ENCODE measurements at places on chromosomes 5 and 9.
A peak's percentile ranks its signal among the peaks of the same experiment; 100 is the strongest.

DNA sequence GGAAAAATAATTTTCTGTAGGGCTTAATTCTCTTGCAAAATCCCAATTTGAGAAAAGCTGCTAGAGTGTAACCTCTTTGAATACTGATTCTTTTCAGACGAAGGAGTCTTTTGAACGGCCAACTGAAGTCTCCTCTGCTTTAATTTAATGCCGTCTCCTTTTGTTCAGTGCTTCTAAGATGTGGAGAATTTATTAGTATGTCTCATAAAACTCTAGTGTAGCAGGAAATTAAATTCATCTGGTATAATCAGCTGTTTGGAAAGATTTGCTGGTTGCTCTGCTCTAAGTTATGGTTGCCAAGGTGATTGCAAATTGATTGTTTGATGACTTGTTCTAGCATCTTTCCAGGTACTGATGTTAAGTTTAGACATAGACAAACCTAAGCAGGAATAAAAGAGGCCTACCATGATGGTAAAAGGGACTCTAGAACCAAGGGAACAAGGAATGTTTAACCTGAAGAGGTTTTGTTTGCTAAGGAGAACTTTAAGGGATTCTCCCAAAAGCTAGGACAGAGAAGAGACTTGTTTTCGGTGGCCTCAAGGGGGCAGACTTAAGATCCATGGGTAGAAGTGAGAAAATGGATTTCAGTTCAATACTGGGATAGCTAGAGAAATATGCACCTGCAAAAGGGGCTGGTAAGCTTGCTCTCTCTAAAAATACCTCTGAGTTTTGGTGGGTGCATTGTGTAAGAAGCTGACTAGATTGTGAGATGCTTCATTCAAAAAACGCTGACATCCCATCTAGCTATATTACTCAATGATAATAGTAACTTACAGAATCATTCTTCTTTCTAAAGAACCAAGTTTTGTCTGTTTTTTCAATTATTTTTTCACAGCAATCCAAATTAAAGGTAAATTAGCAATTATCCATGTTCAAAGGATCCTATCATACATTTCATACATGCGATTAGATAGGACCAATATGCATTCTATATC is 5.7 kb upstream of the ADRB2 start:
- no peak for DNase-seq

- DNase-seq, result no peak
Measured at GRCh38 chr9:131396626-131397025, 2.7 kb downstream of the PRRC2B start.

- DNase-seq, result peak; percentile 48
Measured at GRCh38 chr5:40755093-40755406, 711 bp downstream of the TTC33 start.

- DNase-seq, result no peak
Measured at GRCh38 chr9:110008663-110009062, 199.3 kb downstream of the C9orf152 start.

DNA sequence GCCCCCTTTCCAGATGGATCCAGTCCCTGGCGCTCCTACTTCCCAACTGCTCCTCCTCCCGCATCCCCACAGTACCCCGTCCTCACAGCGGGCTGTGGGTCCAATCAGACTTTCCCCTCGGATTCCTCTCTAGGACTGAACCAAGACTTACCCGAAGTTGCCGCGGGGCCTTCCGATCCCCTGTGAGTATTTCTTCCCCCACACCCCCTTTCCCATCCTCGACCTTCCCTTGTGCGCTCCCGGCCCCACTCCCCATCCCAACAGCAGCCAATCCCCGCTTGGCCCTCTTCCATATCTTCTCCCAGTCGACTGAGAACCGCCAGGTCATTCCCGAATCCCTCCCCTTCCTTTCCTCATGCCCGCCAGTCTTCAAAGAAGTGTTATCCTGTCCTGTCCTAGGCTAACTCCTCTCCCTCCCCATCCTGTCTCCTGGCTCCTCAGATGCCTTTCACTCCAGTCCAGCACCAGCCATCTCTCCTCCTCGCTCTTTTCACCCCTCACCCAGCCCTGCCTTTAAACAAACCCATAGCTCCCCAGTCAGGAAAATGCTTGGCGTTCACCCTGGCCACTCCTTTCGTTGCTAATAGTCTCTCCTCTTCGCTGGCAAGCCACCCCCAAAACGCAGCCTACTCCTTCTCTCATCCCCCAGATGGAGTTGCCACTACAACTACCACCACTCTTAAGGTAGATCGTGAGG is 646 bp downstream of the SWI5 start:
- no peak for DNase-seq

- DNase-seq, result no peak
Measured at GRCh38 chr5:77791356-77791755, 15.2 kb upstream of the TBCA start.

DNA sequence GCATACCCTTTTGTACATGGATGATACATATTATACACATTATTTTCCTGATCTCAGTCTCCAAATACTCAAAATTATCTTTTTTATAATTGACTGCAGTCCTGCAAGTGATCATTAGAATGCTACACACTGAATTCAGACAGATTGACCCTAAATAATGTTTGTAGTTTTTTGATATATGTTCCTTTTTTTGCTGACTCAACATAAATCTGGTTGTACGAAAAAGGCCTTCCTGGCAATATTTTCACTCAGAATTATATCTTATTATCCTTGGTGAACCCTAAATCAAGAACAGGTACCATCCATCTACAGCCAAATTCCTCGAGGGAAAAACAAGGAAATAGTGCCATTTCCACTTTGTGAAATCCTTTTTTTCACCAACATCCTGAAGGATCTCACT is 105.6 kb upstream of the RASGRF2 start:
- DNase-seq, result no peak

DNA sequence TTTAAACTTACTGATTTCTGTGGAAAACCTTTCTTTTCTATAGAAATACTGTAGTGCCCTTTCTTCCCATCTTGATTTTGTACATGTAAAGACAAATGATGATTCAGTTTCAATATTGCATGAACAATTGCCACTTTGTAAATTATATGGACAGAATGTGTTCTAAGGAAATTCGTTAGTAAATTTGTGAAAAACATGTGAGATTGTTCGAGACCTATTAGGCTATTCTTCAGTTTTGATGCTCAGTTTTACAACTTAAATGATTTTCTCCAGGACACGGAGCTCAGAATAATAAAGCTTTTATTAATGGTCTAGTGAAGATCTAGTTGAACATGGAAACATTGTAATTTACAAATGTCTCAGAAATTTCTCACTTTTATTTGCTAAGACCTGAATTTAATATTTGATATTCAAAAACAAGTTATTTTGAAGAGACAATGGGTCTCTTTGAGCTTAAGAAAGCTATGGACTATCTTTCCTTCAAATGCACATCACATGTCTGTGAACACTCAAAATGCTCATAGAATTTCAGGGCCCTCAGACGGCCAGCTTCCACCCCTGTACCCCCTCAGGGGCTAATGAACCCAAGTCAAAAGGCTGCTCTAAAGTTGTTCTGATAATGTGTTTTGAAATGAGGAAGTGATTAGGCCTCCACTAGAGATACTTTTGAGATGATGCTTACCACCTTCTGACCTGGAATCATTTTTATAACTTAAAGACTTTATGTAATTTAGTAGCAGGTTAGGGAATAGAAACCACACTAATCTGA is 54.1 kb upstream of the FSD1L start:
- no peak for DNase-seq

- DNase-seq, result no peak
Measured at GRCh38 chr5:65338606-65339151, 143.0 kb downstream of the ADAMTS6 start.

DNA sequence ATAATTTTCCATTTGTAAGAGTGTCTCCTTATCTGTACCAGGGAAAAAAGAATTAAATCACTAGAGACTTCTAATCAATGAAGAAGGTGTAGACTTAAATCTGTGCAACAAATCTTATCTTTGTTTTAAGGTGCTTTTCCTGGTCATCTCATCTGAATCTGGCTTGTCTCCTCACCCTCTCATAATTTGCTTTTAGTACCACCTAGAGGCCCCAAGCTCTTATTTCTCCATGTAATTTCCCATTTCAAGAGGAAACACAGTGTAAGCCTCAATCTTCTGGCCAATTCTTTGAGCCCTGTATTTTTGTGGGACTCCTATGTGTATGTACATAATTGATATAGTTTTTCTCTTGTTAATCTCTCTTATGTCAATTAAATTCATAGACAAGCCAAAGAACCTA is 1975.3 kb upstream of the CDH6 start:
- DNase-seq, result no peak

DNA sequence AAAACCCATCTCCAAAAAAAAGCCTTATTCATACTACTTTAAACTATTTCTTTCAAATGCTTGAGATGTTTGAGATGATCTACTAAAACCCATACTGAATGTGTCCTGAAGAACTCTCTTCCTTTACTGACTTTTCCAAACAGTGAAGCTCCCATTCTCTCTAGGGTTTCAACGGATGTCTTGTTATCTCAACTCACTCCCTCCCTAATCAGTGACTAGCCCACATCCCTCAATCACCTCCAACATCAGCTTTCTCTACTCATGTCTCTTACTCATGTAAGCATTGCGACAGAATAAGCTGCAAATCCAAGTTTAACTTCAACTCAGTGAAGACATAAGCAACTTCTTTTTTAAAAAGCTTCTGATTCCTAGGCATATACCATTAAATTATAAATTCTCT is 42.1 kb downstream of the WDR41 start:
- DNase-seq, result no peak

- no peak for DNase-seq
Measured at GRCh38 chr9:110370315-110370714, 32.7 kb upstream of the TXNDC8 start.

GRCh38 chr5:109373932-109374331 is 35.8 kb downstream of the PJA2 start:
- DNase-seq, result no peak

- no peak for DNase-seq
Measured at GRCh38 chr5:68240202-68240601, 24.6 kb downstream of the PIK3R1 start.

DNA sequence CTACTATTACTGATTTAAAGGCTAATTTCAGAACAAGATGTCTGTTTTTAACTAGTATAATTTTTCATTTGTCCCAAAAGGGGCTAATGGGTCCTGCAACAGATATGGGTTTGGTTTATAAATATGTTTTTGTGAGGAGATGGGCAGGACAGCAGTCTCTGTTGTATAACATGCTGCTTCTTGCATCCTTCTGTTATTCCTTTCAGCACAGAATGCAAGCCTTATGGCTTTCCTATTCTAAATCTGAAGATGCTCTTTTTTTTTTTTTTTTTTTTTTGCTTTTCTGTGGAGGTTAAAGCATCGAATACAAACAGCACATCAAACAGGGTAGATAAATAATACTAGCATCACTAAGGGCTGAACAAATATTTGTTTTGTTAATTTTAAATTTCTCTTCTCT is 235.7 kb downstream of the EFNA5 start:
- no peak for DNase-seq

- DNase-seq, result no peak
Measured at GRCh38 chr9:17476401-17476800, 102.5 kb upstream of the SH3GL2 start.

GRCh38 chr5:28766565-28767158 is 1728.3 kb upstream of the CDH9 start:
- DNase-seq, result no peak

DNA sequence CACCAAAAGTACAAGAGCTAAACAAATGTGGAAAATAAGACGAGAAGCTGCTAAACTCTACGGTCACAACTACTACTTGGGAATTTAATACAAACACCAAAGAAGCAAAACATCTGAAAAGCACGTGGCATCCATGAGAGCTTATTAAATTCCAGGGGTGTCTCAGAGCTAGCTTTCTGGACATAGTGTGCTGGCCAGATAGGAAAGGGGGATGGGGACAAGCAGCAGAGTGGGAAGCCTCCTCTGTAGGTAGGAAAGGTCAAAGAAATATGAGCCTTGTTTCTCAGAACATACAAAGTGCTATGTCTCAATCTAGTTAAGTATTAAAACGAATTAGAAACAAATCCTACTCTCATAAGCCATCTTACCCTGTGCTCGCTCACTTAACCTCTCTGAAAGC is 51.3 kb upstream of the GOLPH3 start:
- DNase-seq, result no peak

DNA sequence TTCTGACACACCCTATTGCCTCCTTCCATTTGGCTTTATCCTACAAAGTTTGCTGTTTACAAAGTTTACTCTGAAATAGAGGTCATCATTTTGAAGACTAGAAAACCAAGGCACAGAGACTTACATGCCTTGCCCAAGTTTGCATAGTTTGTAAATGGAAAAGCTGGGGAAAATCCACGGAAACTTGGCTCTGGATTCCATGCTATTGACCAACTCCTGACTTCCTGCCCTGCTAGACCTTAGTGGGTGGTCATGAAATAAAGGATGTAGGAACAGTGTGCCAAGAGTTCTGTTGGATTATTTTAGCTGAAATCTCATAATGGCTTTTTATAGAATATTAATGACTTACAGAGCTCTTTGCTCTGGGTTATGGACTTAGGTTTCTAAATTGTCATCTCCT is 69.5 kb downstream of the GRIA1 start:
- DNase-seq, result no peak

GRCh38 chr9:33348998-33349397 is 53.4 kb downstream of the AQP7 start:
- DNase-seq, result no peak

GRCh38 chr5:43555895-43556606 is 826 bp downstream of the PAIP1 start:
- peak; percentile 7 for DNase-seq

DNA sequence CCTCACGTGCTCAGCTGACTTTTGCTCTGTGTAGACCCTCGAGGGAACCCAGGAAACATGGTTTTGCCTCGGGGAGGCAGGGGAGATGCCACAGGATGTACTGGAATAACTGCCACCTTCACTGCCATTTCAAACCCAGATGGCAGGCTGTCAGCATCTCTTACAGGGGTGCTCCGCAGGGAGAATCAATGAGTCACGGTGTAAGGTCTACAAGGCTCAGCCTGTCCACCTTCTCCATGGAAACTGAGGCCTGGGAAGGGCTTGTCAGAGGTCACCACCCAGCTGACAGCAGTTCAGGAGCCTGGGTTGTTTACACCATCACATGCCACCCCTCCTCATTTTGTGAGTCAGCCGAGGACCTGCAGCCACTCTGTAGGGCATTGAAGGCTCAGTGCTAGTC is 30.8 kb downstream of the DAB2IP start:
- DNase-seq, result no peak

DNA sequence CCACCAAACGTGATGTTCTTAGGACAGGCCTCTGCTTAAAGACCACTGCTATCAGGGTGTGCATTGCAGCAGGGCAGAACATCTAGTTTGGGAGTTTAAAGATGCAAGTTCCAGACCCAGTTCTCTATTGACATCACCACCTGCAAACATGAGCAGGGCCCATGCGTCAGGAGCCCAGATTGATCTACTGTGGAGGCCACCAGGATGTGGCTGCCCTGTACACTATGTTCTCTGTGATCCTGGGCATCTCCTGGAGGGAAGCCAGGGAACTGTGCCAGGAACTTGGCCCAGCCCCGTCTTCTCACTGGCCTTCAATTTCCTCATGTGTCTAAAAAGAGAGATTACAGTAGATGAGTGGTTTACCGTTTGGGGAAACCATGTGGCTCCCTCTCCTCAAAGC is 87.1 kb downstream of the PDE6A start:
- DNase-seq, result no peak

GRCh38 chr9:75087824-75088645 is at the start of the genes NMRK1 and OSTF1:
Gene NMRK1 (minus strand): TSS chr9:75088155. CDS start chr9:75083115, 5,040 bp downstream.
Gene OSTF1 (plus strand): TSS chr9:75088514. CDS start chr9:75088693, 179 bp downstream.
- peak; percentile 78 for DNase-seq

Data from activated CD4-positive, CD25-positive, alpha-beta regulatory T cell treated with anti-CD3 and anti-CD28 coated beads, Interleukin-2, amount 50 U/mL, for 16 hours (primary cell).